ENCODE measurements at places on chromosomes 3 and 15. TPM values are rescaled to one million over a fixed set of nuclear protein-coding genes. Genes with fewer than 3 reads are reported as not detected.

Gene DAZL
- not detected for polyA plus RNA-seq

Gene DGKG
- 0.56 TPM for polyA plus RNA-seq

Gene FAM107A
- 3.5 TPM for polyA plus RNA-seq

Gene GNB4
- polyA plus RNA-seq = 29.6 TPM

Gene MAPKAPK3
- 22.1 TPM for polyA plus RNA-seq

Gene GOLGA8T
- polyA plus RNA-seq = 0.45 TPM

Gene LRRN1
- polyA plus RNA-seq = 18.0 TPM

Gene MUSTN1
- polyA plus RNA-seq = not detected

Gene FRMD5
- polyA plus RNA-seq = 0.85 TPM

Gene ATP13A5
- polyA plus RNA-seq = not detected

Gene FANCD2OS
- polyA plus RNA-seq = not detected

Gene GASK1A
- 4.2 TPM for polyA plus RNA-seq

Gene LRRC2
- 2.3 TPM for polyA plus RNA-seq

Gene KCNMB3
- 4.2 TPM for polyA plus RNA-seq

Gene NGRN
- polyA plus RNA-seq = 100 TPM

Measured in left renal pelvis (tissue), 4 donors.